Spleen (tissue), 13 donors: ENCODE measurements at places on chromosomes 2 and 18. TPM values are rescaled to one million over a fixed set of nuclear protein-coding genes. Genes with fewer than 3 reads are reported as not detected.

Gene CPO
- 0.15 TPM for polyA plus RNA-seq

DNA sequence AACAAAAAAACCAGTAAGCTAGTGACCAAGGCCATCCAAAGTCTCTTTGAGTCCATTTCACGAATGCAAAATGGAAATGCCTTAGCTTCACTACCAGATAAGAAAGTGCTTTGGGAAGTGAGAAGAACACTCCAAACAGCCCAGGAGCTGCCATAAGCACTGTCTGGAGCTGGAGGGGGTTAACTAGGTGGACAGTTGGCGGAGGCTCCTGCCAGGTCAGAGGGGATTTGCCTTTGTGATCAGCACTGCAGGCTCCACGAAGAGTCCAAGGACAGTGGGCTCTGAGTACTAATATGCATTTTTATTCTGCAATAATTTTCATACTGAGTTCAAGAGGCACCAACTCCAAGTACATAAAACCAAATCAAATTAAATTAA, 233.3 kb upstream of the SMAD2 start:
- DNase-seq: no peak

DNA sequence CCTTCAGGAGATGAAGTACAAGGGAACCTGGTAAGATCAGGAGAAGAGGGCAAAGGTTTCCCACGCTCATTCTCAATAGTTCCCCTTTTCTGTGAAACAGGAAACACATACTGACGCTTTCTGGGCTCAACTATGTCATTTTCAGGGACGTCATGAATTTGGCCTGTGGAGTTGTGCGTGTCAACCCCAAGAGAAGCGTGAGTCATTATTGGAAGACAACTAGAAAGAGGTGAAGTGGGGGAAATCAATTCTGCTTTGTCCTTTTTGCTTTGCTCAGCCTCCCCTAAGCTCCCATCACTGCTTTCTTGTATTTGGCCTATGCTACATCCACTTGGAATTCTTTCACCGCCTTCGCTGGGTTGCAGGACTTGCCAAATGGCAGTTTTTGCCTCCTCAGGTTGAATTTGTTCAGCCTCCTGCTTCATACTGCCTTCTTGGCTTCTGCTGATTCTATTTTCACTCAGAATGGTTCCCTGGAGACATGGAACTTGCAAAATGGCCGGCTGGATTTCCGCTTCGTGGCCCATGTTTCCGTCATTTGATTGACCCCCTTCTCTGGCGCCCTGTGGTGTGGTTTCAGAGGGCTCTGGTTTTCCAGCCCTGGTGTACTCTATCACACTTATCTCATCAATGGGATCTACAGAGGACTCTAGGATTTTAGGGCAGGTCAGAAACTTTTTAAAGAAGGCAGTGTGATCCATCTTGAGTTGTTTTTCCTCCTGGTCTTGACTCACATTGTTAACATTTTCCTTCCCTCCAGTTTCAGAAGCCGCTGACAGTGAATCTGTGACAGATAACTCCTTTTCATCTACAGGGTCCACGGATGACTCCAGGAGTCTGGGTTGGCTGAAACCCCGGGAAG, 93.3 kb downstream of the ALPK2 start:
- DNase-seq: no peak

GRCh38 chr2:202376460-202377206, 506 bp downstream of the BMPR2 start:
- peak; percentile 88 for DNase-seq

DNA sequence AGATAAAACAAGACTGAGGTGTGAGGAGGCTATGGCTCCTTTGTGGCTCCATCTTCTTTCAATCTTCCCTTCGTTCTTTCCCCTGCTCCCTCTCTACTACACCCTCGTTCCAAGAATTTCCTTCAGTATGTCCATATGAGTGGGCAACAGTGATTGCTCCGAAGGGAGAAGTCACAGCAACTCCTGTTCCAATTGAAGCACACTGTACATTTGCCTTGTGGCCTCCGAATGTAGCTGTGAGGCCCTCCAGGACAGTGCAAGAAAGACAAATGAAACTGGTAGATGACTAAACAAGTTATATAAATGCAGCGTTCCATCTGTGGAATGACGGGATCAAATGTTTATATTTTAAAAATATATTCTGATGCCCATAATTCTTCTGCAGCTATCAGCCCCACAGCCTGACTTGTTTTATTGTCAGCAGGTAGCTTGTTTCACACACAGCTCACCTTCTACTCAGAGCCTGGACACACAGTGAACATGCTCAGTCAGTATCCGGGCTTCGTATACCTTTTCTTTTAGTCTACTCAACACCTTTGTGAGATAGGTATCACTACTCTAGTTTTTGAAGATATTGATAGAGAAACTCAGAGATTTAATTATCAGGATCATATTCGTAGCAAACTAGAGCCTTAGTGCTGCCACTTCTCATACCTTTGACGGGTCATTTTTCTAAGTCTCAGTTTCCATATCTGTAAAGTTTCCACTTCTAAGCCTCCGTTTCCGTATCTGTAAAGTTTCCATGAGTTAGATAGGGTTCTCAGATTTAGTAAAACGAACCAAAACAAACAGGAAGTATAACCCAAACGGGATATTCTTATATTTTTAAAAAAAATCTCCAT, 216.7 kb upstream of the STON1 start:
- DNase-seq: no peak

GRCh38 chr2:237759176-237759575, 39.4 kb upstream of the RBM44 start:
- DNase-seq: no peak
